Mesothelial cell of epicardium (in vitro differentiated cells): ENCODE measurements at places on chromosomes 3 and 15.

GRCh38 chr3:170553788-170554757 lies 31.8 kb downstream of the SLC7A14 start:
- DNase-seq = no peak

DNA sequence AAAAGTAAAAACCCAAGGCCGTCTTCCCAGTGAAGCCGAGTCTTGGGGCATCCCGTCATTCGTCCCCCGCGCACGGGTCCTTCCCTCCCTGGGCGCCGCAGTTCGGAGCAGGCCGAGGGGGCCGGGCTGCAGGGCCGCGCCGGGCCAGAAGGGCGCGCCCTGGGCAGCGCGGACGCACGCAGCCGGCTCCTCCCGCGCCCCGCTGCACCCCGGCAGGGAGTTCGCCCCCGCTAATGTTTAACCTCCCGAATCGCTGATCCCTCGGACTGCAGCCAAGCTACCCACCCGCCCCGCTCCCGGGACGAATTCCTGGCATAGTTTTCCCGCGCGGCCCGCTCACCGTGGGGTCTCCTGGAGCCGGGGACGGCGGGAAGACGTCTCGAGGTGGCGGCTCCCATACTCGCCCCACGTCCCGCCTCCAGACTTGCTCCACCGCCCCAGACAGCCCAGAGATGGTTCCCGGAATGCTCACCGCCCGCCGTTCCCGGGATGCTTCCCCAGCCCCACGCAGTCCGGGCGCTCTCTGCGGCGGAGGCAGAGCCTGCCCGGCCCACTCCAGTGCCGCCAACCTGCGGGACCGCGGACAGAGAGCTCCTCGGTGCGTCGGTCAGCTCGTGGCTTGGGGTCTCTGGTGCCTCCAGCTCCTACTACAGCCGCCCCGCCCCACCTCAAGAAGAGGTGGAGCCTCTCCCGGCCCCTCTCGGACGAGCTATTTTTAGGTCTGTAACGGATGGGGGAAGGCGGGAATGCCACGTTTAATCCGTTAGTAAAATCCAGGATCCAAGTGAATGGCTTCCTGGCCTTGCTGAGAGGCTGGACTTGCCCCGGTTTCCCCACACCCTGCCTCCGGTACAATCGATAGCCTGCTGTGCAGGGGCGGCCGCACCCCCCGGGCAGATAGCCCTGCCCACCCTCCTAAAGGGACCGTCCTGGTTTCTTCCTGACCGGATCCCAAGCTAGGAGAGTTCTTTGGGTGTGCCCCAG lies at the start of gene DZIP1L:
Gene DZIP1L, minus strand, starts transcription at position 621 of the 984 bp plus-strand sequence. CDS start 11,637 bp downstream, outside the sequence.
- peak; percentile 73 for DNase-seq

- no peak for DNase-seq
These were observed 86.8 kb downstream of the LARS2 start for GRCh38 chr3:45475145-45475544.

GRCh38 chr3:190258634-190259033 lies 63.6 kb downstream of the CLDN1 start:
- no peak for DNase-seq

DNA sequence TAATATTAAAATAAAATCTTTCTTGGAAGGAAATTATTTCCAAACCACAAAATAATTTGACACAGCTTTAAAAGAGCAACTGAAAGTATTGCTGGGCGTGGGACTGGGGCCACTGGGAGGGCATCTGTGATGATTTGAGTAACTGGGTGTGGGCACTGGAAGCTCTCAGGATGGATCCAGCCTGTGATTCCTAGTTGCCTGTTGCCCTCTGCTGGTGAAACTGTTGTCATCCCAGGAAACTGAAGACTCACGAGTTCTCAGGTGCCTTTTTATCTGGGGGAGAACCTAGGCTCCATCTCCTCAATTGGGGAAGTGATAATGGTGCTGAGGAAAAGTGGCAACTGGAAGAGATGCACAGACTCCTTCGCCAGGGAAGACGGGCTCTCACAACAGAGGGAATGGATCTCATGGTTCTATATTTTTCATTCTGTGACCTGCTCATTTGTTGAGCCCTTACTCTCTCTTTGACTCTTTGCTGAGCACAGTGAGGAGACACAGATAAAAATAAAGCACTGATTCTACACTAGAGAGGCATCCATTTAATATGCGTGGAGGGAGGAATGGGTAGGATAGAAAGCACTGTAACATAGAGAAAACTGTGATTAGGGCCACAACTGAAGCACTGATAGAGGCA lies 61.6 kb downstream of the TPRG1 start:
- DNase-seq = peak; percentile 43

- DNase-seq = no peak
These were observed 286.7 kb downstream of the SHOX2 start for GRCh38 chr3:157819270-157820156.

- no peak for DNase-seq
These were observed 11.1 kb upstream of the EIF4A2 start for GRCh38 chr3:186772281-186772694.

DNA sequence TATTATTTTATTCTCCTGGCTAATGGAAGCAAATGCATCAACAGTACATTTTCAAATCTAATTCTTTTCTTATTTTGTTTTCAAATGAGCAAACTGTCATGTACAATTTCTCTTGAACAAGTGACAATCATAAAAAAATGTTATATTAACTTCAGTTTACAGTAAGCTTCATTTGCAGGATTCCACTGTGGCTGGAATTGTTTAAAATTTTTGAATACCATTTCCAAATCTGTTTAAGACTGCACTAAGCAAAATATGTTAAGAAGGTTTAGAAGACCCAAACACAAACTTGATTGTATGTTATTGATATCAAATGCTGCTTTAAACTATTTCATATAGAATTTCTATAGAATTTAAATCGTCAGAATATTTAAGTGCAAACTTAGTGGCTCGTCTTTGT lies 92.8 kb downstream of the ZNF280D start:
- DNase-seq = no peak

- DNase-seq = no peak
These were observed 77.8 kb upstream of the HES1 start for GRCh38 chr3:194058189-194058571.
